ENCODE measurements at places on chromosomes 5 and 9. TPM values are rescaled to one million over a fixed set of nuclear protein-coding genes. Genes with fewer than 3 reads are reported as not detected.

IFNA13 gene
- not detected for total RNA-seq

FLT4 gene
- total RNA-seq = 93.0 TPM

FCN1 gene
- not detected for total RNA-seq

SPINK13 gene
- total RNA-seq = not detected

CCL21 gene
- total RNA-seq = not detected

SLCO4C1 gene
- total RNA-seq = not detected

CCL27 gene
- total RNA-seq = not detected

ANKRD55 gene
- 2.6 TPM for total RNA-seq

SPINK6 gene
- total RNA-seq = not detected

NOXA1 gene
- 2.0 TPM for total RNA-seq

MELK gene
- 12.1 TPM for total RNA-seq

PDLIM7 gene
- 142 TPM for total RNA-seq

INSL4 gene
- not detected for total RNA-seq

CDC42SE2 gene
- total RNA-seq = 40.2 TPM

ZCCHC9 gene
- 11.4 TPM for total RNA-seq

PTPA gene
- 106 TPM for total RNA-seq

ERCC8 gene
- total RNA-seq = 18.0 TPM

CAST gene
- 210 TPM for total RNA-seq

TBC1D2 gene
- total RNA-seq = 8.5 TPM

WNK2 gene
- not detected for total RNA-seq

BRINP1 gene
- not detected for total RNA-seq

TXN gene
- total RNA-seq = 183 TPM

CCDC192 gene
- not detected for total RNA-seq

TMEM215 gene
- under 0.01 TPM for total RNA-seq

PCDHGA3 gene
- total RNA-seq = 0.86 TPM

CCL28 gene
- 2.7 TPM for total RNA-seq

ARID3C gene
- 0.33 TPM for total RNA-seq

ADGRV1 gene
- total RNA-seq = under 0.01 TPM

SURF2 gene
- 10.7 TPM for total RNA-seq

GABRA6 gene
- total RNA-seq = not detected

CCNJL gene
- 10.1 TPM for total RNA-seq

NUTM2G gene
- total RNA-seq = not detected

SUSD3 gene
- 0.98 TPM for total RNA-seq

ANKRD31 gene
- total RNA-seq = 0.10 TPM

CORO2A gene
- total RNA-seq = 0.48 TPM

PCA3 gene
- total RNA-seq = 0.29 TPM

SLC45A2 gene
- 0.10 TPM for total RNA-seq

ZNF354C gene
- 5.6 TPM for total RNA-seq

FPGS gene
- 117 TPM for total RNA-seq

ATG10 gene
- 6.2 TPM for total RNA-seq

INSYN2B gene
- 52.3 TPM for total RNA-seq
